ENCODE measurements at places on chromosomes 16 and 17.

DNA sequence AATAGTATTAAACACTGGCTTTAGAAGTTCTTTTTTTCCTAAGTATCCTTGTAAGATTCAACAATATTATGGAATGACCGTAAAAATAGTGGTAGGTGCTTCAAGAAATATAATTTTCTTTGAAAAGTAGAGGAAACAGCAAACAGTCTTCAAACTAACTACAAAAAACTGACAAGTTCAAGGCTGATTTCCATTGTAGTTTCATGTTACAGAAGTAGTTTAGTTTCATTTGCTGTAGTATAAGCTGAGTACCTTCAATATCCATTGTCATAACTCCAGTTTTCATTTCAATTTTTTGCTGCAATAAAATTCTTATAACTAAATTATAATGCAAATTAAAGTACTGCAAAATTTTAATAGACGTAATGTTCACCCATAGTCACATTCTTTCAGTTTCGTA is 19.3 kb downstream of the PHKB start:
- DNase-seq = no peak

DNA sequence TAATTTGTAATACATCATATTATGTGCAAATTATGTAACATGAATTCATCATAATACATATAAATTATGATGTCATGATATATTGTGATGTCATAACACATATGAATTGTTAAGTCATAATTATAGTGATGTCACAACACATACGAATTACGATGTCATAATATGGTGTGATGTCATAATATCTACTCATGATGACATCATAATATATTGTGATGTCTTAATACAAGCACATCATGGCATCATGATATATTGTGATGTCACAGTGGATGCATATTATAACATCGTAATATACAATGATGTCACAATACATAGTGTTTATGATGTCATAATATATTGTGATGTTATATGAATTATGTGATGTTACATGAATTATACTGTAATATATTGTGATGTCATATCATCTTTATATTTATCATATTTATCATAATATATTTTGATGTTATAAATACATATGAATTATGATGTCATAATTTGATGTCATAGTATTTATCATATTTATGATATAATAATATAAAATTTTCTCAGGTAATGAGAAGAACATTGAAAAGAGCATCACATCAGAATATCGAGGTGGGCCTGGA is 1793.0 kb downstream of the TP53TG3F start:
- DNase-seq = no peak

DNA sequence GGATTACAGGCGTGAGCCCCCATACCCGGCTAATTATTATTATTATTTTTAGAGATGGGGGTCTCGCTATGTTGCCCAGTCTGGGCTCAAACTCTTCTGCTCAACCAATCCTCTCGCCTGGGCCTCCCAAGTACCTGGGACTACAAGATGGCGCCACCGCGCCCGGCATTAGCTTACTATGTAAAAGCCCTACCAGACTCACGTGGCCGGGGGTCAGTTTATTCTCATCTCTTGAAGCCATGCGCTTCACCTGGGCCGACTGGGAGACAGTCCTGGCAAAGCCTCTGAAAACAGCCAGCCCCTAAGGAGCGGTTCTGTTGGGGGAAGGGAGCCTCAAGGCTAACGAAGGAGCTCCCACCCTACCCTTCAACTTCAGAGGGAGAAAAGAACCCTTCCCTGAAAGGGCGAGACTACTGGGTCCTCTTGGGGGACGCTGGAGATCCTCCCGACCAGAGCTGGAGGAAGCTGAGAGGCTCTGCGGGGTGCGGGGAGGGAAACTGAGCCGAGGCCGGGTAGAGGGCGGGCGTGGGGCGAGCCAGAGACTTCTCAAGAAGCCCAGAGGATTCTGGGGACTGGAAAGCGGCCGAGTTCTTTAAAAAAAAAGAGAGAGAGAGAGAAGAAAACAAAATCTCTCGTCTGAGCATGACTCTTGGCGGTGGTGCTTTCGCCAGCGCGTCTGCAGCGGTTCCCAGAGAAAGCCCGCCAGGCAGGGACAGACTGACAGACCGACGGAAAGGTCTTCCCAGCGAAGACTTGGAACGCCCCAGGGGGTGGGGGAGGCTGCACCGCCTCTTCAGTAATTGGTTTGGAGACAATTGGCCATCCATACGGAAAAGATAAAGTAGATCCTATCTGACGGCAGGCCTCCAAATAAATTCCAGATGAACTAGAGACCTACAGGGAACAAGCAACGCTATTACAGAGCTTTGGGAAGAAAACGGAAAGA is 5.6 kb upstream of the TUBG2 start:
- no peak for DNase-seq

GRCh38 chr16:89317101-89317671 is 99.7 kb downstream of the ZNF778 start:
- DNase-seq = no peak

DNA sequence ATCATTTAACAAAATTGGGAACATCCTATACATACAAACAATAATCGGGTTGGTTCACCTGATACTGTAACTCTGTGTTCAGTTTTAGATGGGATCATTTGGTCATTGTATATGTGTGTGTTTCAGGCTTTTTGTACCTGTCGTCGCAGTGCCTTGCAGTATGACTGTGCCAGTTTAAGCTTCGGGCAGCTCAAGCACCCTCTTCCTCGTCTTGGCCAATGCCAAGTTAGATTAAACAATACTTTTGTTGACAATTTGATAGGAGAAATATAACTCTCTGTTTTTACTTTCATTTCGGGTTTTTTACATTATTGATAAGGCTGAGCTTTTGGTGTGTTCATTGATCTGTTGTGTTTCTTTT is 37.0 kb upstream of the ARHGAP17 start:
- no peak for DNase-seq

DNA sequence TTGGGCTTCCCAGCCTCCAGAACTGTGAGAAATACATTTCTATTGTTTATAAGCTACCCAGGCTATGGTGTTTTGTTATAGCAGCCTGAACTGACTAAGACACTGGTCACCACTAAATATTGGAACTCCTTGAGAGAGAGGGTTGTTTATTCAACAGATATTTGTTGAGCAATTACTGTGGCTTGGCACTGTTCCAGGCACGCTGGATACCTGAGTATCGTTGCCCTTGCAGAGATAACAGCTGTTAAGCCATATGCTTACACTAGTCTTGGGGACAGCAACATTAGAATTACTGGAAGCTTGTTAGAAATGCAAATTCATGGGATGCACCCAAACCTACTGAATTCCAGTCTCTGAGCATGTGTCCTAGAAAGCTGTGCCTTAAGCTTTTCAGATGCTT is 230.7 kb downstream of the HS3ST4 start:
- peak; percentile 25 for DNase-seq

DNA sequence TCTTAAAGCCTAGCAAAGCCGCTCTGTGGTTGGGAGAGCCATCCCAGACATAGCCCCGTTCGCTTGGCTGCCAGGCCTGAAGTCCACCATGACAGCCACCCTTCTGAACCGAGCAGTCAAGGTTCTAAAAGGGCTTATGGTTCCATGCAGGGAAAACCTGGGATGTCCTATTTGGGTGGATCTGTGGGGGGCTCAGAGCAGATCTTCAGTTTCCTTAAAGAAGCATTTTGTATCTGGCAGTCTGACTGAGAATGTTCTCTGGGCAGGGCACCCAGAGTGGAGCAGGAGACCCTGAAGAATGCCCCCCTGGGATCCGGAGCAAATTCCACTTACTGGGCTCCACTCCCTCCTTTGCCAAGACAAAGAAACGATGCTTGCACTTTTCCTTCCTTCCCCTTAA is 127.2 kb downstream of the IRX5 start:
- DNase-seq = no peak

- no peak for DNase-seq
Observed at GRCh38 chr16:49632086-49632794, 223.7 kb downstream of the ZNF423 start.
